Activated CD4-positive, alpha-beta memory T cell treated with anti-CD3 and anti-CD28 coated beads for 36 hours (primary cell): ENCODE measurements at places on chromosomes 4 and X. TPM values are rescaled to one million over a fixed set of nuclear protein-coding genes. Genes with fewer than 3 reads are reported as not detected.

DNA sequence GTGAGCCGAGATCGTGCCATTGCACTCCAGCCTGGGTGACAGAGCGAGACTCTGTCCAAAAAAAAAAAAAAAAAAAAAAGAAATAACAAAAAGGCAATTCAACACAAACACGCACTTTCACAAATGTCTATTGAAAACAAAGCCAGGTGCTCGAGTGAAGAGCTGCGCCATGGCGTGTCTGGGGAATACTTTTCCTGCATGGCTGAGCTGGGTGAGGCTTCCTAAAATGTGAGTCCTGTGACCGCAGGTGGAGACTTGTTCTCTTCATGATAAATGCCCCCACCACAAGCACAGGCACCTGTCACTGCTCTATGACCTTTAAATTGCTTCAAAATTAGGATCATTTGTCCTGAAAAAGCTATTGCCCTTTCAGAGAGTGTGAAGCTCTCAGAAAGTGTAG, 4.0 kb upstream of the ABLIM2 start:
- DNase-seq = no peak
- no peaks in the 10 kb centered on the region for H3K36me3 ChIP-seq
- no peak overlapping the region for H3K4me3 ChIP-seq
- no peak overlapping the region for H3K27ac ChIP-seq

DNA sequence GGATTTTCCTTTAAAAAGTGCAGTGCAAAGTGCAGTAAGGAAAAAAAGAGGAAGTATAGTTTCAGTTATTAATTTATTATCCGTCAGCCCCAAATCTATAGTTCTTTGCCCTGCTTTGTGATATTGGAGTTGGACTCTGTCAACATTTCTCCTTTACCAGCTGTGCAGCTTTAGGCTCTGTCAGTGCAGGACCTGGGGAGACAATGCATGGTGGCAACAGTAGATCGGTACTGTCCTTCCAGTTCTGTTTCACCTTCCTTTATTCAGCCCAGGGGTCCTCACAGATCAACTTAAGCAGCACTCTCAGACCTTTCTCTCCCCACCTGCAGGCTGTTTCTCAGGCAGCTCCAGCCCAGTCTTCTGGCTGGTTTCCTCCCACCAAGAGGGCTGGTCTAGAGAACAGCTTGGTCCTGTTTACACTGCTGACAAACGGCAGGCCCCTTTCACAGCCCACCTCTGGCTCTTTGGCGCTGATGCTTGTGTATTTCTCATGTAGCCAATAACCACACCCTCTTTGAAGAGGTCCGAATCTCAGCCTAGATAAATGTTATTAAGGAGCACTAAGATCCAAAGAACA, 71.6 kb downstream of the MCUB start:
- H3K4me1 ChIP-seq = peaks cover 31% of the 10 kb centered on the region
- no peak overlapping the region for H3K4me3 ChIP-seq

- no peak overlapping the region for H3K4me3 ChIP-seq
- H3K4me1 ChIP-seq = no peaks in the 10 kb centered on the region
Observed at GRCh38 chr4:140448162-140448561, 20.7 kb upstream of the CLGN start.

- DNase-seq = no peak
- H3K4me1 ChIP-seq = no peaks in the 10 kb centered on the region
- H3K36me3 ChIP-seq = no peaks in the 10 kb centered on the region
- H3K4me3 ChIP-seq = no peak overlapping the region
- peaks cover 1% of the 10 kb centered on the region for H3K27me3 ChIP-seq
- H3K27ac ChIP-seq = no peak overlapping the region
Observed at GRCh38 chrX:148459343-148459742, 41.1 kb upstream of the AFF2 start.

DNA sequence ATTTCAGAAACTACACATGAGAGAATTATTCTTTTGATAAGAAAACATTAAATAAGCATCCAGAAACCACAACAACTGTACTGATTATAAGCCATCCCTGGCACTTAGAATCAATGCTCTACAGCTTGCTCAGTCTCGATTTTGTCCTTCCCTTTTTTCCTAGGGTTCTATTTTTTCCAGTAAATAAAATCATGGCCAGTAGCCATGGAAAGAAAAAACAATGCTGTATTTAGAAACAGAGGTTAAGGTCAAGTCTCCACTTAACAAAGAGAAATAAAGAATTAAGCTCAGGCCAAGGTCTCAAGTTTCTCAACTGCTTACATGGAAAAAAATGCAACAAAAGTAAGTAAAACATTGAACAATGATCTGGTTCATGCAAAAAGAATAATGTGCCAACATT, 38.7 kb upstream of the GRID2 start:
- no peak overlapping the region for H3K27ac ChIP-seq
- no peaks in the 10 kb centered on the region for H3K4me1 ChIP-seq
- no peaks in the 10 kb centered on the region for H3K36me3 ChIP-seq
- DNase-seq = no peak

- no peaks in the 10 kb centered on the region for H3K36me3 ChIP-seq
- no peaks in the 10 kb centered on the region for H3K4me1 ChIP-seq
- H3K4me3 ChIP-seq = no peak overlapping the region
Observed at GRCh38 chr4:34261799-34262314, 1982.5 kb downstream of the ARAP2 start.

GRCh38 chrX:124249345-124249744, 83.1 kb upstream of the TEX13D start:
- no peak overlapping the region for H3K4me3 ChIP-seq
- H3K27me3 ChIP-seq = no peaks in the 10 kb centered on the region
- no peaks in the 10 kb centered on the region for H3K36me3 ChIP-seq
- DNase-seq = no peak
- peaks cover 8% of the 10 kb centered on the region for H3K4me1 ChIP-seq

DNA sequence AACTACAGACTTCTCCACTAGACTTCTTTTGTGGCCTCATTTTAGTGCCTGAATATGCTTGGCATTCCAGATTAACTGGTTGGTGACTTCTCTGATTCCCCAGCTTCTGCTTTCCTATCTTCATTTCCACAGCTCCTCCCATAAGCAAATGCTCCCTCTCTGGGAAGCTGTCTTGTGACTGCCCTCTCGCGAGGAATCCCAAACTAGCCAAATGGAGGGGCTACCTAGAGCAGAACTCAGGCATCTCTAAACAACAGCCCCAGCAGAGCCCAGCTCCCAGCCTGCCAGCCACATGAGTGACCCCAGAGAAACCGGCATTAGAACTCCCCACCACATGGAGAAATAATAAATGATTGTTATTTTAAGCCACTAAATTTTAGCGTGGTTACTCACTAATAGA, 7.6 kb upstream of the VEGFD start:
- H3K4me3 ChIP-seq = no peak overlapping the region
- H3K4me1 ChIP-seq = no peaks in the 10 kb centered on the region
- peaks cover 2% of the 10 kb centered on the region for H3K27me3 ChIP-seq
- DNase-seq = no peak
- no peak overlapping the region for H3K27ac ChIP-seq
- H3K36me3 ChIP-seq = no peaks in the 10 kb centered on the region

DNA sequence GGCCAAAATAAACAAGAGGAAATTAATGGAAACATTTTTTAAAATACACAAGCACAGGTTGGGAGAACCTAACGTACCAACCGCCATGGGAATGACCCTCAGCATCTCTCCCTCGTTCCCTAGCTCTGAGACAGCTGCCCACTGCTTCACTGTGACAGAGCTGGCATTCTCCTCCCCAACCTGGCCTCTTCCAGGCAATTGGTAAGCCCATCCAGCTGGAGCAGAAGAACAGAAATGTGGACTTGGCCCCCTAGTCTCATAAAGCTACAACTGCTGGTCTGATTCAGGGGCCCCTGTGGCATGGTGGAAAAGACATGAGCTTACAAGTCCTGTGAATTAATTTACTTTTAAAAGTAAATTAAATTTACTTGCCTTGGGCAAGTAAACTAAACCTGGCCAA, 245.1 kb downstream of the PTTG2 start:
- no peak overlapping the region for H3K4me3 ChIP-seq
- no peak for DNase-seq
- H3K4me1 ChIP-seq = no peaks in the 10 kb centered on the region
- no peaks in the 10 kb centered on the region for H3K27me3 ChIP-seq

DNA sequence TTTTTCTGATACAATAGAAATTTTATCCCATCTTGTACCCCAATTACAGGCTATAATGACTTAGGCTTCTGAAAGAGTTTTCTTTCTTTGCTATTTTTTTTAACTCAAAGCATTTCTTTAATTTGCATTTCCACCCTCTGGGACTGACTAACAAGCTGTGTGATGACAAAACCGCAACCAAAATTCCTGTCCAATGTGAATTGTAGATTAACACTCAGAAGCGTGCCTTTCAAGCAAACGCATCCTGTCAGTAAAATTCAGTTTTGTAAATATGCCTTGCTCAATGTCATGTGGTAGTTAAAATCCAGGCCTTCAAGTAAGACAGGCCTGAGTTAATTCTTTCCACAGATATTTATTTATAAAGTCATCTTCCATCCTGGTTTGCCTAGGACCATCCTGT, 50.3 kb downstream of the STK32B start:
- no peak overlapping the region for H3K4me3 ChIP-seq
- no peaks in the 10 kb centered on the region for H3K27me3 ChIP-seq
- H3K36me3 ChIP-seq = no peaks in the 10 kb centered on the region
- no peak overlapping the region for H3K27ac ChIP-seq
- no peak for DNase-seq
- H3K4me1 ChIP-seq = no peaks in the 10 kb centered on the region

GRCh38 chrX:44918722-44919121, 45.7 kb downstream of the KDM6A start:
- no peaks in the 10 kb centered on the region for H3K27me3 ChIP-seq
- peaks cover 2% of the 10 kb centered on the region for H3K36me3 ChIP-seq

- H3K36me3 ChIP-seq = no peaks in the 10 kb centered on the region
- H3K4me3 ChIP-seq = no peak overlapping the region
- DNase-seq = no peak
- H3K27me3 ChIP-seq = no peaks in the 10 kb centered on the region
Observed at GRCh38 chrX:118350706-118351105, 4.8 kb downstream of the WDR44 start.

- no peak overlapping the region for H3K4me3 ChIP-seq
- H3K4me1 ChIP-seq = no peaks in the 10 kb centered on the region
- peaks cover 6% of the 10 kb centered on the region for H3K27me3 ChIP-seq
- no peaks in the 10 kb centered on the region for H3K36me3 ChIP-seq
- no peak overlapping the region for H3K27ac ChIP-seq
Observed at GRCh38 chr4:152689615-152690501, 10.1 kb upstream of the TMEM154 start.

DNA sequence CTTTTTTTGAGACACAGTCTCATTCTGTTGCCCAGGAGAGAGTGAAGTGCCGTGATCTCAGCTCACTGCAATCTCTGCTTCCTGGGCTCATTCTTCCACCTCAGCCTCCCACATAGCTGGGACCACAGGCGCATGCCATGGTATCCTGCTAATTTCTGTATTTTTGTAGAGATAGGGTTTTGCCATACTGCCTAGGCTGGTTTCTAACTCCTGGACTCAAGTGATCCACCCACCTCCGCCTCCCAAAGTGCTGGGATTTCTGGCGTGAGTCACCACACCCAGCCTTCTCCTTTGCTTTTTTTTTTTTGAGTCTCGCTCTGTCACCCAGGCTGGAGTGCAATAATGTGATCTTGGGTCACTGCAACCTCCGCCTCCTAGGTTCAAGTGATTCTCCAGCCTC, 94.1 kb downstream of the PDS5A start:
- H3K4me1 ChIP-seq = peaks cover 3% of the 10 kb centered on the region
- no peak overlapping the region for H3K27ac ChIP-seq
- H3K27me3 ChIP-seq = no peaks in the 10 kb centered on the region

DNA sequence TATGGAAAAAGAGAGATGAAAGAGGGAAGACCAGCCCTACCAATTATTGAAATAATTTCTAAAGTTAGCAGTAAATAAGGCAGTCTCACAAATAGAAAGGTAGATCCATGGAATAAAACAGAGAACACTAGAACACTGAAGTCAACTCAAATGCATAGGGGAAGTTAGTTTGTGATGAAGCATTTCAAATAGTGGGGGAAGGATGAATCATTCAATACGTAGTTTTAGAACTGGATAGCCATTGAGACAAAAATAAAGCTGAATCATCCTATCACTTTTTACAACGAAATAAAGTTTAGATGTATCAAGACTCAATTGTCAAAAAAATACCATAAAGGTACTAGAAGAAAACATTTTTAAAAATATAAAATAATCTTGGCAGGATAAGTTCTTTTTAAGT, 143.2 kb upstream of the DGKK start:
- no peak overlapping the region for H3K27ac ChIP-seq
- peaks cover 3% of the 10 kb centered on the region for H3K27me3 ChIP-seq
- no peaks in the 10 kb centered on the region for H3K4me1 ChIP-seq
- H3K36me3 ChIP-seq = no peaks in the 10 kb centered on the region

- no peak for DNase-seq
- H3K36me3 ChIP-seq = no peaks in the 10 kb centered on the region
Observed at GRCh38 chr4:181264893-181265292, 978.3 kb upstream of the TENM3 start.

- peaks cover 3% of the 10 kb centered on the region for H3K36me3 ChIP-seq
- H3K4me3 ChIP-seq = no peak overlapping the region
- H3K4me1 ChIP-seq = peaks cover 5% of the 10 kb centered on the region
- H3K27ac ChIP-seq = no peak overlapping the region
- DNase-seq = no peak
Observed at GRCh38 chrX:107878106-107878505, 52.4 kb downstream of the MID2 start.

DNA sequence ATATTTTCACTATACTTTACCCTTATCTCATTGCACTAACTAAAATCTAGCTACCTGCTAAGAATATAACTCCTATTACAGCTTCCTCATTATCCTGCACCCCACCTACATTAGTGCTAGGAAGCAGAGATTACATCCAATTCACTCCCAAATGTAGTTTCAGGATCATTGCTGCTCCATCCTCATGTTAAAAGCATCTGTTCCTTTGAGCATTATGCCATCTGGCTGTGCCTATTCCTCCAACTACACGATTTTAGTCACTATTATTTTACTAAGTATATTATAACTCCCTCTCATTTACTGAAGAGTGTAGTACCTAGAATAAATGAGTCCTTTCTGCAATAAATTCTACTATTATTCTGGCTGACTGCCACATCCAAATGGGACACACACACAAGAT, 1586.9 kb downstream of the TECRL start:
- no peaks in the 10 kb centered on the region for H3K36me3 ChIP-seq
- H3K27me3 ChIP-seq = no peaks in the 10 kb centered on the region
- no peaks in the 10 kb centered on the region for H3K4me1 ChIP-seq
- no peak overlapping the region for H3K27ac ChIP-seq

DNA sequence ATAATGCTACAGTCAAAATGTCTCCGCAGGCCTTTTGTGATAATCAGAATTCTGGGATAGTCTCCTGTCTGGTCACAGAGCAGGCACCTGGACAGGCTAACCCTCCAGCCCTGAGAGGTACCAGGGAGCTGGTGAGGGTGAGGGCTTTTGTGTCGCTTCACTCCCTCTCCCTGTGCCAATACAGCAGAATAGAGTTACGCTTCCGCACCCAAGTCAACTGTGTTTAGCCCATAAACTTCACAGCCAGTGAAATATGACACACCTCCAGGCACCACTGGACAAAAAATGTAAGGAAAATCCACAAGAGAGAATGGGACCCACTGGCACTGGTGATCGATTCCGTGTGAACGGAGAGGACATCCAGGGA, 1.3 kb downstream of the GAK start:
- no peaks in the 10 kb centered on the region for H3K27me3 ChIP-seq
- no peak for DNase-seq
- H3K27ac ChIP-seq = peak overlapping the region; percentile 80
- H3K4me1 ChIP-seq = peaks cover 45% of the 10 kb centered on the region
- peak overlapping the region; percentile 97 for H3K4me3 ChIP-seq
- peaks cover 1% of the 10 kb centered on the region for H3K36me3 ChIP-seq

The RNF212 gene
- total RNA-seq = 0.87 TPM

The TKTL2 gene
- total RNA-seq = not detected

The LRIT3 gene
- 0.14 TPM for total RNA-seq

The UCP1 gene
- not detected for total RNA-seq

The LRP2BP gene
- 0.36 TPM for total RNA-seq

The CDS1 gene
- 0.17 TPM for total RNA-seq

The MAGED4B gene
- total RNA-seq = 1.9 TPM

The NXF2 gene
- total RNA-seq = not detected

The PDE5A gene
- total RNA-seq = 0.87 TPM

The LDB2 gene
- total RNA-seq = not detected

The SPANXB1 gene
- total RNA-seq = not detected
